ENCODE measurements at places on chromosomes 16 and 17.

DNA sequence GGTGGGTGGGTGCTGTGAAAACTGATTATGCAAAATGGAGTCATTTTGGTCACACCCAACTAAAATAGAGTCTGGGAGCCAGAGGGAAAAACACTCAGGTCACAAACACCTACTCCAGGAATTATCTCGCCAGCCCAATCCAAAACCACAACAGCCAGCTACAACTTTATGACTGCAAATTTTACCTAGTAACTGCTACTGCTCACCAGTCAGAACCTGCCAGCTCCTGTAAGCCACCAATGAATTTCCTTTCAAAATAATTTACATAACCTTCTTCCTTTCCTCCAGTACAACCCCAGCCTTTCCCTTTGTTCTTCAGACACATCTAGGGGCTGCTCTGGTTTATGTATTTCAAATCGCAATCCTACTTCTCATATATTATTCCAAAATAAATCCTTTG lies 52.6 kb upstream of the DYNLRB2 start:
- no peak for DNase-seq

- DNase-seq, result no peak
These were observed 36.5 kb upstream of the BCAS3 start for GRCh38 chr17:60641126-60641525.

GRCh38 chr16:12020009-12020408 lies 43.5 kb downstream of the SNX29 start:
- no peak for DNase-seq

DNA sequence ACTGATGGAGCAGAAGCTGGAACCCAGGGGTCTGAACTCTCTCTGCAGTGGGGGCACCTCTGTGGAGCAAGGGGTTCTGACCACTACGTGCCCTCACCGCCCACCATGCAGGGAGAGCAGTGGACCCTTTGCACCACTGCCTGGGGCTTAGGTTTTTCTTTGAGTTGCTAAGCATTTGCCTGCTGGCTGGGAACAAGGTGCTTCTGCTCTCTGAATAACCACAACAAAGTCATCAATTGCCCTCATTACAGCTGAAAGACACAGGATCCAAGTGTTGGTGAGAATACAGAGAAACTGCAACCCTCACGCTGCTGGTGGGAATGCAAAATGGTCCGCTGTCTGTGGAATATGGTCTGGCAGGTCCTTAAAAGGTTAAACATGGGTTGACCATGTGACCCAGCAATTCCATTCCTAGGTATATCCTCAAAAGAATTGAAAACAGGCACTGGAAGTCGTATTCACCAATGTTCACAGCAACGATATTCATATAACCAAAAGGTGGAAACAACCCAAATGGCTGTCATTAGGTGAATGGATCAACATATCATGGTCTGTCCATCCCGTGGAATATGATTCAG lies 22.8 kb downstream of the NLRC3 start:
- no peak for DNase-seq

- DNase-seq, result no peak
These were observed 53.0 kb downstream of the ATP2C2 start for GRCh38 chr16:84421081-84421937.

- DNase-seq, result no peak
These were observed 8.2 kb upstream of the TBKBP1 start for GRCh38 chr17:47685556-47686275.

DNA sequence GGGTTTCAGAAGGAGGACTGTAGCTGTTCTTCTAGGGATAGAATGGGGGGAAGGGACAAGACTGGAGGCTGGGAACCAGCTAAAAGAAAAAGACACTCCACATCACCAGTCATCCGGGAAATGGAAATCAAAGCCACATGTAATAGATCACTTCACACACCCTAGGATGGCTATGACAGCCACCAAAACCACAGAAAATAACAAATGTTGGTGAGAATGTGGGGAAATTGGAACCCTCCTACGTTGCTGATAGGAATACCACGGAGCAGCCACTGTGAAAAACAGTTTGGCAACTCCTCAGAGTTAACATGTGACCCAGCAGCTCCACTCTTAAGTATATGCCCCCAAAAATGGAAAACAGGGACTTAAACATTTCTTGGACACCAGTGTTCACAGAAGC lies 2.3 kb downstream of the TLE7 start:
- no peak for DNase-seq

DNA sequence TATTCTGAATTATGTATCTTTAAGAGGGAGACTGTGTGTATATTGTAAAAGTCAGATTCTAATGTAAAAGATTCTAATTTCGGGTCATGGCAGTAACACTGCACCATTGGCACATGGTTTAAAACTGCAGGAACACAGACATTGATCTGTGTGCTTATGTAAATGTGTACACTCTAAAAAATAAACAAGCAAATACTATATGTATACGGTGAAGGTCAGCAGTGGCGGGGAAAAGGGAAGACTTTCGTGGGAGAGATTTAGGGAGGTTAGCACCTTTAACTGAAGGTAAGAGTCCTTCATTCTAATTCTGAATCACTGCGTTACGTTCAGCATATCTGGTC lies 157.8 kb upstream of the FAM20A start:
- no peak for DNase-seq

- no peak for DNase-seq
These were observed 88.7 kb upstream of the RPH3AL start for GRCh38 chr17:441155-441950.

- no peak for DNase-seq
These were observed 13.1 kb upstream of the LPCAT2 start for GRCh38 chr16:55495616-55496289.

- no peak for DNase-seq
These were observed 13.2 kb downstream of the LSM12 start for GRCh38 chr17:44053125-44053872.

- DNase-seq, result no peak
These were observed 11.2 kb downstream of the PIK3R5 start for GRCh38 chr17:8954339-8954738.

DNA sequence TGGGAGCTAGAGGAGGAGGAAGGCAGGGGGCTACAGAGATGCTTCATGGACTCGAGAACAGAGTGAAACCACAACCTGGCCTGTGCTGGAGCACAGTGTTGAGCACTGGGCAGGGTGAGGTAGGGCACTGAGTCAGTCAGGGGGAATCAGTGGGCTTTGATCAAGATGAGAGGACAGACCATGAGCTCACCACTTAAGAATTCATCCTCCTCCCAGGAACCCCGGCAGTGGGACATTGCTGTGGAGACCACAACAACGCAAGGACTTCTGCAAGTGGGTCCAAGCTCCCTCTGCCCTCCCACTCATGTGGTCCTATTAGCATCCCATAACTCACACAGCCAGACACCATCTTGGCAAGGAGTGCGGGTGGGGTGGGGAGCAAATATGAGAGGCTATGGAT lies 1.7 kb upstream of the CES5A start:
- DNase-seq, result peak; percentile 18

- no peak for DNase-seq
These were observed 1.7 kb downstream of the RPH3AL start for GRCh38 chr17:350706-351448.

GRCh38 chr16:51025588-51026290 lies 125.3 kb downstream of the SALL1 start:
- DNase-seq, result no peak

- DNase-seq, result no peak
These were observed 121.9 kb downstream of the CDYL2 start for GRCh38 chr16:80682421-80683070.

GRCh38 chr16:89322321-89323119 lies 105.0 kb downstream of the ZNF778 start:
- peak; percentile 56 for DNase-seq

DNA sequence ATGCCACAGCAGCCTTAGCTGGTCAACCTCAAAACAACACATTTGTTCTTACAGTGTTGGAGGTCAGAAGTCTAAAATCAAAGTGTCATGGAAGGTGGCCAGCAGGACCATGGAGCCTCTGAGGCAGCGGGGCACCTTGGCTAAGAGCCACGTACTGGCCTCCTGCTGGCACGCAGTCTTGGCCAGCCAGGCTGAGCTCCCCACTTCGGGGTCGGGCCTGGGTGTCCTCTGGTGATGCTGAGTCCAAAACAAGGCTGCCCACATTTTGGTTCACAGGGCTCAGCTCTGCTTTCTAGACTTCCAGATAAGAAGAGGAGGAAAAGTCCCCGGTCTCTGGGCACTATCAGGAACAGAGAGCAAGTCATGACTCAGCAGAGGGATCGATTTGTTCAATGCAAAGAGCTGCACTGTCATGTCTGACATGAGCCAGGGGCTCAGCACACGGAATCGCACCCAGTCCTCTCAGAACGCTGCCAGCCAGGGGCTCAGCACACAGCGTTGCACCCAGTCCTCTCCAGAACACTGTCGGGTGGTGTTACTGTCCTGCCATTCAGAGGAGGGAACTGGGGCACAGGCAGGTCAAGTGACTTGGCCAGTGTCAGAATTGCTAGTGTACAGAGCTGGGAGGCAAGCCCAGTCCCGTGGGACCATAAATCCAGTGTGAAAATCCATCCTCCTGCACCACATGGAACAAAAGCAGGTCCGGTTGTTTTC lies 2.5 kb downstream of the LGALS9 start:
- DNase-seq, result no peak

DNA sequence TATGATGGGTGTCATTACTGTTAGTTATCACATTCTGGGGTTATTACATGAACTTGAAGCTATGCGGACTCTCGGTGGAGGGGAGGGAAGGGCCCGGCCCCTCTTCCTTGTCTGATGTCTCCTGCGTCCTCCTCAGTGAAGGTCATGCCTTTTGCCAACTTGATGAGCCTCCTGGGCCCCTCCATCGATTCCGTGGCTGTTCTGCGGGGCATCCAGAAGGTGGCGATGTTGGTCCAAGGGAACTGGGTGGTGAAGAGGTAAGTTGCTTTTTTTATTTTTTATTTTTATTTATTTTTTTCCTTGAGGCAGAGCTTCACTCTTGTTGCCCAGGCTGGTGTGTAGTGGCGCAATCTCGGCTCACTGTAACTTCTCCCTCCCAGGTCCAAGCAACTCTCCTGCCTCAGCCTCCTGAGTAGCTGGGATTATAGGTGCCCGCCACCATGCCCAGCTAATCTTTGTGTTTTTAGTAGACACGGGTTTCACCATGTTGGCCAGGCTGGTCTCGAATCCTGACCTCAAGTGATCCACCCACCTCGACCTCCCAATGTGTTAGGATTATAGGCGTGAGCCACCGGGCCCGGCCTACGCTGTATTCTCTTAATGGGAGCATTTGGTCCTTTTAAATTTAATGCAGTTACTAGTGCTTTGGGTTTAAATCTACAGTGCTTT lies 21.6 kb downstream of the POLR3E start:
- DNase-seq, result no peak

DNA sequence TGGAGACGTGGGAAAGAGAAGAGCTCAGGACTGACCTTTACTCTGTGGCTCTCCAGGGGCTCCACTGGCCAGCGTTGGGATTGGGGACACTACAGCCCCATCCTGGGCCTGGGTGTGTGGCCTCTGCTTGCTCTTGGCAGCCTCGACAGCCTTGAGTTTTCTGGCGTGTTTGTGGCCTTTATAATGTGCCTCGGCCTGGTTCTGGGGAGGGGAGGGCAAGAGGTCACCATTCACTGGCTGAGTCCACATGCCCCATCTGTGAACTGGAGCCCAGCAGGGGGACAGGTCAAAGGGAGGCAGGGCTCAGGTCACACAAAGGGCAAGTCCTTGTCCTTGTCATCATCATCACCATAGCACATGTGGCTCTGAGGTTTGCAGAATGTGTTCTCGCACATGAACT lies 11.7 kb downstream of the NKIRAS2 start:
- DNase-seq, result no peak

Data from retina (tissue), 1 donor.